Cortex of kidney (tissue), 1 donor: ENCODE measurements at places on chromosomes 12 and 14.

DNA sequence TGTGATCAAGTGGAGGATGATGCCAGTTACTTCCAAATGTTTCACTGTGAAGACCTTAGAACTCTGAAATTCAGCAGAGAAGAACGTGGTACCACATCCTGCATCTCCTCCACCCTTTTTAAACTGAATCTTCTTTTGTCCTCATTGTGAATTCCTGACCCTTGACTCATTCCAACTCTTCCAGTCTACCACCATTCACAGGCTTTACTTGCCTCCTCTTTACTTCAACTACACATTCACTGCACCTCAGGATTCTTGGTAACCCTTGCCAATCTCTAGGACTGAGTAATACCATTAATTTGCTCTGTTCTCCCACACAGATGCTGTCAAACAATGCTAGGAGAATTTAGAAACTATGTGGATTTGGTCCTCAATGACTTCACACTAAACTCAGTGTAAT is 37.3 kb downstream of the PPP1R12A start:
- no peak for DNase-seq

- no peak for DNase-seq
Measured at GRCh38 chr12:100234591-100235304, 32.1 kb downstream of the DEPDC4 start.

DNA sequence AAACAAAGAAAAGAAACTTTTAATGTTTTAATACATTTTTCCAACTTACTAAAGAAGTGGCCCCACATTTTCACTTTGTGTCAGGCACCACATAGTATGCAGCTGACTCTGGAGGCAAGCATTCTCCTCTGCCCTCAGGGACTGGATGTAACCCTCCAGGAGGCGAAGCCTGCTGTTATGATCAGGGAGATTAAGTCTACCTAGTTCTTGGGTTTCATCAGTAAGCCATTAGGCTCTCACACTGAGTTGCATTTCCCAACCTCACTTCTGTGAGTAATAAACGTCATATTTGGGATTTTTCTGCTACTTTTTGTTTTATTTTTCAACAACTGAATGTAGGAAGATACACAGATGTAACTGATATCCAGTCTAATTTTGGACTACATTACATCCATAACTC is 101.2 kb upstream of the LRFN5 start:
- no peak for DNase-seq

DNA sequence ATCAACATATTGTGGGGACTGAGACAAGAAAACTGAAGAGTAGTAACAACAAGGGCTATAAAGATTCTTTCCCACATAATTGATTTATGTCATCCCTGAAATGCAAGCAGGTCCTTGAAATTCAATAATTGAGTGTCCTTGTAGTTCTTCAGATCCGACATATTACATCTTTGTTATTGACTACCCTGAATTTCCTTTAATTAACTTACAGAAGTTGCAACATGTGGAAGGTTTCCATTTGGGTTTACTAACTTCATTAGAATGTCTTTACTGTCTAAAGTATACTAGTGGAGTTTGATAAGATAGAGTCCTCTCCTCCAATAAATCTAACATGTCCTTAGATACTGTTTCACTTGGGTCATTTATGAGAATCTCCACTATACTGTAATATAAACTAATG is 951.8 kb downstream of the SLC6A15 start:
- DNase-seq: no peak

- no peak for DNase-seq
Measured at GRCh38 chr14:99688210-99688581, 4.1 kb downstream of the CYP46A1 start.

DNA sequence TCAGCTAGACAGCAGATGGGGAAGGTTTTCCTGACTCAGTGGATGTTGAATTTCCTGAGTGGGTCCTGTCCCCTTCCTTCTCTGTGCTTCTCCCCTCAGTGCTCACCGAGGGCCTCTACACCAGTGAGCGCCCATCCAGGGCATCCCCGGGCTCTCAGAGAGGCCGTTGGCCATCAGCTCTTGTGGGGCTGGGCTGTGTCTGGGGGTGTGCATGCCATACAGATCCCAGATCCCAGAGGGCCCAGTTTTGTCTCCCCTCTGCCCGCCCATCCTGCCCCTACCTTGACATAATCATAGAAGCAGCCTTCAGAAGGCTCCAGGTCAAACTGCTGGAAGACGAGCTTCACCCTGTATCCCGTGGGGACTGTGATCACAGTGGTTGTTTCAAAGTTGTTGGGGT is 1.1 kb downstream of the C1R start:
- DNase-seq: no peak

DNA sequence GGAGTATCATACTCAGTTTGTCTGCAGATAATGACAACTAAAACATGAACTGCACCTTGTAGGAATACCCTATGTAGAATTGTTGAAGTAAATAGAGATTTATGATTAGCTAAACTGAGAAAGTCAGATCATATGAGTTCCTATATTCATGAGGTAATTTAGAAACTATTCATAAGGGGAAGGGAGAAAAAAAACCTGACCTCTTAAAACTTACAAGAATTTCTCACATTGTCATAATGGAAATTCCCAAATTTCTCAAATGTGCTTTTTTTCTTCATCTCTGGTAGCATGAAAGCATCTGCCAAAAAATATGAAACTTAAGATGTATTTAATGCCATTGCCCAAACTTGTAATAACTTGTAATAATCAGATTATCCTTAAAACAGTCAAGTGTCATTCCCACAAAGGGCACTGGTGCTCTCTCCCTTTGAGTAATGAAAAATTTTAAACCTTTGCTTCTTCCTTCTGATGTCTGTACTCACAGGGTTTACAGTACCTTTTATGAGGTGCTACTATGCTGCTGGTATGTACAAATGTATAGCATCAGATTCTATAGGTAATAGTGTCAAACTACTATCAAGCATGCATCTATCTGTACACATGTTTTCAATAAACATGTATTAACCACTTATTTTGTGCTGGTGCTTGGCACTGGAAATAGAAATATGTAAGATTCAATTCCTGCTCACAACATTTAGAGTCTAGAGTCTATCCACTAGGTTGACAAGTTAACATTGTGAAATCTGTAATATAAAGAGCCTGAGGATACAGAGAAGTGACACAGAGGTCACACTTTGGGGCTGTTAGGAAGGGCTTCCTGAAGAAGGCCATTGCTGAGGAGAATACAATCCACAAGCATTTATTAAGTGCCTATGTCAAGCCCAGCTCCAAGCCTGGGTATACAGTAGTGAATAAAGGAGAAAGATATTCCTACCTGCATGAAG is 17.4 kb upstream of the DRAM1 start:
- DNase-seq: no peak

- DNase-seq: no peak
Measured at GRCh38 chr12:11446372-11446771, 51.0 kb upstream of the PRB2 start.

DNA sequence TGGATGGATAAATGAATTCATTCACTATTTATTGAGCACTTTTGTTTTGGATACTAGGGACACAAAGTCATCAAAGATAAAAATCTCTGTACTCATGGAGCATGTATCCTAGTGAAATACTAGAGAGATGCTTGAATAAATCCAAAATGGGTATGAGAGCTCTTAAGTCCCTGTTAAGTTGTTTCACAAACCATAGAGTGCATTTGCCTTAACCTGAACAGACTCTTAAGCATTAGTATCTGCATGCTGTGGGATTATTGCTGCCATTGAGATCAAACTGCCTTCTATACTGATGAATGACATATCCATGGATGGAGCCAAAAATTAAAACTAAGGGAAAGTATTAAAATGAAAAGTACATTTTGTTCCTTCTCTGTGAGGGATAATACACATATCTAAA is 206.5 kb upstream of the KRR1 start:
- DNase-seq: no peak

GRCh38 chr12:56781726-56782125 is 18.6 kb downstream of the HSD17B6 start:
- DNase-seq: no peak

GRCh38 chr12:75721796-75722195 is 210.4 kb upstream of the KRR1 start:
- no peak for DNase-seq
